ENCODE measurements at places on chromosomes 3 and 15. TPM values are rescaled to one million over a fixed set of nuclear protein-coding genes. Genes with fewer than 3 reads are reported as not detected.

- no peaks in the 10 kb centered on the region for H3K4me1 ChIP-seq
- H3K36me3 ChIP-seq: no peaks in the 10 kb centered on the region
- no peaks in the 10 kb centered on the region for H3K27me3 ChIP-seq
- H3K4me3 ChIP-seq: no peak overlapping the region
Observed at GRCh38 chr3:7188551-7188950, 327.6 kb downstream of the GRM7 start.

DNA sequence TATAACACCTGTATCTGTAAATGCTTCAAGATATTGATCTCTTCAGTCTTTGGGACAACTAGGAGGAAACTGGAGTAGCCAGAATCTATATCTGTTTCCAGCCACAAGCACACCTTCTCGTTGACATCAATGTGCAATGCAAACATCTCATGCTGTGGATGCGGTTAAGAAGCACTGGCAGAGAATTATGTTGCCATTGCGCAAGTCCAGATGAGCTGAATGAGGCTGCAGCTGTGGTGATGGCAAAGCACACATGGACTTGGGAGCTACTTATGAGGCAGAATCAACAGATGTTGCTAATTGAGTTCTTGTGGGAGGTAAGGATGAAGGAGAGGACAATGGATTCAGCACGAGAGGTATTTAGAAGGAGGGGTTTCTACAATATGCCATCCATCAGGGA lies 90.9 kb downstream of the STRIT1 start:
- no peak for DNase-seq
- H3K4me3 ChIP-seq: no peak overlapping the region
- H3K4me1 ChIP-seq: 0 out of 2 replicates have a peak, but pooled peaks cover 2% of the 10 kb centered on the region
- no peaks in the 10 kb centered on the region for H3K36me3 ChIP-seq
- H3K27me3 ChIP-seq: no peaks in the 10 kb centered on the region
- H3K27ac ChIP-seq: no peak overlapping the region

GRCh38 chr3:110598847-110599490 lies 472.6 kb upstream of the NECTIN3 start:
- H3K27me3 ChIP-seq: no peaks in the 10 kb centered on the region
- DNase-seq: no peak
- no peaks in the 10 kb centered on the region for H3K36me3 ChIP-seq
- H3K4me1 ChIP-seq: no peaks in the 10 kb centered on the region
- H3K27ac ChIP-seq: no peak overlapping the region
- H3K4me3 ChIP-seq: no peak overlapping the region

RTP3 gene
- not detected for total RNA-seq

DNA sequence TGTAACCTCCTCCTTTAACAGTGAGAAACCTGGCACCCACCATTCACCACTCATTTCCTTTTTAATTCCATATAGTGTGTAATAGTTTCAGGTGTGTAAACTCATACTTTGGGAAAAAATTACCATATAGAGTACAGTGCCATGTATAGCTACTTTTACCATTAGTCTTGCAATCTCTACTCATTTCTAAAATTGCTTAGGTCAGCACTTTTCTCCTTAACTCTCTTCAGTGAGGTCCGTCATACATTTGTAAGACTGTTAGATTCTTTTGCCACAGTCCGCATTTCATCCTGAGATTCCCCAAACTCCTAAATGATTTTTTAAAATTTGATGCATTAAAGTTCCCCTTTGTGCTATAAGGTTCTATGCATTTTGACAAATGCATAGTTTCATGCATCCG lies 238.3 kb upstream of the ATP10A start:
- no peak overlapping the region for H3K27ac ChIP-seq
- H3K4me3 ChIP-seq: no peak overlapping the region
- no peak for DNase-seq

- no peak overlapping the region for H3K27ac ChIP-seq
- no peaks in the 10 kb centered on the region for H3K4me1 ChIP-seq
- no peak for DNase-seq
- H3K27me3 ChIP-seq: no peaks in the 10 kb centered on the region
- no peaks in the 10 kb centered on the region for H3K36me3 ChIP-seq
Observed at GRCh38 chr3:156050918-156051317, 69.5 kb upstream of the KCNAB1 start.

TUSC2 gene
- total RNA-seq: 21.2 TPM

NIPA2 gene
- 110 TPM for total RNA-seq

MASP1 gene
- total RNA-seq: 0.34 TPM

GRCh38 chr3:4825436-4826236 lies 153.6 kb upstream of the BHLHE40 start:
- no peak overlapping the region for H3K4me3 ChIP-seq
- H3K36me3 ChIP-seq: no peaks in the 10 kb centered on the region
- peaks cover 25% of the 10 kb centered on the region for H3K4me1 ChIP-seq
- H3K27ac ChIP-seq: peak overlapping the region; percentile 33
- no peak for DNase-seq

- 0 out of 2 replicates have a peak, but pooled peaks cover 8% of the 10 kb centered on the region for H3K36me3 ChIP-seq
- peaks cover 7% of the 10 kb centered on the region for H3K4me1 ChIP-seq
- H3K27ac ChIP-seq: peak overlapping the region; percentile 74
Observed at GRCh38 chr15:42549032-42549491, 424 bp downstream of the HAUS2 start.

GRCh38 chr3:16252243-16252978 lies 12.3 kb downstream of the DPH3 start:
- H3K27ac ChIP-seq: no peak overlapping the region
- DNase-seq: no peak
- H3K27me3 ChIP-seq: no peaks in the 10 kb centered on the region
- no peaks in the 10 kb centered on the region for H3K36me3 ChIP-seq
- H3K4me3 ChIP-seq: no peak overlapping the region

DNA sequence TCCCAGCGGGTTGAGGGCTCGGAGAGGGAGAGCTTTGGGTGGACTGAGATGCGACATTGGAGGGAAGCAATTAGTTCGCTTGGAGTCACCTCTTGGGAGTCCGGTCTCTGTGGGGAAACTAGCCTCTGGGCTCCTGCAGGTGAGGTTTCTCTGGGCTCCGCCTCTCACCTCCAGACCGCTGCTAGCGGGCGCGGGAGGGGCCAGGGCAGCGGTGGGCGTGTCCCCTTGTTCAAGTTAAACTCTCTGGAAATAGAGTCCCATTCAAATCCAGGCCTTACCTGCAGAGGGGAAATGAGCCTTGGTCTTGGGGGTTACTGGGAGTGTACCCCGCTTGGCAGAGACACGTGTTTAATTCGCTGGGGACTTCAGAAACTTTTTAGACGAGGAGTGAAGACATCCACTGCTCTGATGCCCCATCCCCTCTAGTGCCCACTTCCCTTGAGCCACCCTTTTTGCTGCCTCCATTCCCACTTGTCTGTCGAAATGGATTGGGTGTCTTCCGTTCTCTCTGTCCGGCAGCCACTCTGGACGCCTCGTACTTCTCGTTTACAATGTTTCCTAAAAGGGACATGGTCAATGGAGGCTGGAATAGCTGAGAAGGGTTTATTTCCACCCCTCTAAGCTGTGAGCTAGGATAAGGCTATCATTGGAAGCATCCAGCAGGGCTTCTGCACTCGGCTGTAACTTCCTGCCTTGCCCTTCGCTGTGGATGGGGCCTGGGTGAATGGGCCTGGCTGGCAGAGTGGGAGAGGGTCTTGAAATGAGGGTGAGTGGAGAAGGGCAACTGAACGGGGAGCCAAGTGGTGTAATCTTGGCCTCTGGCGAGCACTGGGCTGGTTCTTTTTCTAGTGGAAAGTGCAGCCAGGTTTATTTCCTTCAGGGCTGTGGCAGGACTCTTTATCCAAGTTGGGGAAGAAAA lies 1.1 kb downstream of the MITF start:
- no peak for DNase-seq
- H3K4me3 ChIP-seq: peak overlapping the region; percentile 78
- H3K27ac ChIP-seq: no peak overlapping the region
- no peaks in the 10 kb centered on the region for H3K27me3 ChIP-seq
- no peaks in the 10 kb centered on the region for H3K4me1 ChIP-seq

DNA sequence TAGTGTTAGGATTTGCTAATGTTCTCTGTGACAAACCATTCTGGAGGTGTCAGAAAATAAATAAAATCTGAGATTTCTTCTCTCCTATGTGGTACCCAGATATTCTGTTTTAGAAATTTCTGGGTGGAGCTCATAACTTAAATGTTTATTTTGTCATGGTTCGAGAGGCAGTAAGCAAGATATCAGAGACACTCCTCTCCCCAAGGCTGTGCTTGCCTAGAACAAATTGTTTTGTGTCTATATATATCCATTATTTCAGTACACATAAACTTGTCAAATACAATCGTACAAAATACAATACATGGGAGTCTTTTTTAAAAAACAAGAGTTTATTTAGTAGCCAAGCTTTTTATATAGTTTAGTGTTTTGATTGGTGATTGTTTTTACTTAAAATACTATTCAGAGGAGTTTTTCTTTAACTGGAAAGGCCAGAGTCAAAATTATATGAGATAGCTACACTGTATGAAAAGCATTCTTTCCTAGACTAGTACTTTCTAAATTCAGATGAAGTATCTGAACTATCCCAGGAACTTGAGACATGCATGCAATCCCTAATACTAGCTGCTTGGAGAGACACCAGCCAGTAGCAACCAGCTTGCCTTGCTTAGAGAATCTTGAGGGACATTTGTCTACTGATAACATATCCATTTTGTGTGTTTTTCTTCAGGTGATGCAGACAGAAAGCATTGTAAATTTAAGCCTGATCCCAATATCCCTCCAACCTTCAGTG lies 4.7 kb downstream of the EXOG start:
- no peak overlapping the region for H3K4me3 ChIP-seq
- no peaks in the 10 kb centered on the region for H3K4me1 ChIP-seq
- no peaks in the 10 kb centered on the region for H3K36me3 ChIP-seq
- H3K27ac ChIP-seq: no peak overlapping the region
- DNase-seq: no peak

GRCh38 chr3:49341996-49342395 lies 2.1 kb upstream of the USP4 start:
- H3K27ac ChIP-seq: no peak overlapping the region
- H3K4me1 ChIP-seq: no peaks in the 10 kb centered on the region
- no peak overlapping the region for H3K4me3 ChIP-seq
- H3K27me3 ChIP-seq: no peaks in the 10 kb centered on the region
- no peak for DNase-seq
- no peaks in the 10 kb centered on the region for H3K36me3 ChIP-seq

- H3K36me3 ChIP-seq: no peaks in the 10 kb centered on the region
- DNase-seq: peak; percentile 38
- no peak overlapping the region for H3K4me3 ChIP-seq
- no peaks in the 10 kb centered on the region for H3K27me3 ChIP-seq
- H3K27ac ChIP-seq: no peak overlapping the region
Observed at GRCh38 chr3:59313365-59313764, 263.5 kb upstream of the CFAP20DC start.

DNA sequence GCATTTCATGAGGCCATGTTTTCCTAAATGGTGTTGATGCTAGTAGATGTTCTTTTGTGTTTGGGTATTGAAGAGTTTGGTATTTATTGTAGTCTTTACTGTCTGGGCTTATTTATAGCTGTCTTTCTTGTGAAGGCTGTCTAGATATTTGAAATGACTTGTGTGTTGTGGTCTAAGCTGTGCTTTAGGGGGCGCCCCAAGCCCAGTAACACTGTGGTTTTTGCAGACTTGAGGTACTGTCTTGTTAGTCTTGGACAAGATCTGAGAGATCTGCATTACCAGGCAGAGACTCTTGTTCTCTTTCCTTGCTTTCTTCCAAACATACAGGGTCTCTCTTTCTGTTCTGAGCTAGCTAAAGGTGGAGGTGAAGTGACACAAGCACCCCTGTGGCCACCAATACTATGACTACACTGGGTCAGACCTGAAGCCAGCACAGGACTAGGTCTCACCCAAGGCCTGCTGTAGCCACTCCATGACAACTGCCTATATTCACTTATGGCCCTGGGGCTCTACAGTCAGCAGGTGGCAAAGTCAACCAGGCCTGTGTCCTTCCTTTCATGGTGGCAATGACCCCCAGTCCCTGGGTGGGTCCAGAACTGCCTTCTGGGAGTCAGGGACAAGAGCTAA lies 152.1 kb upstream of the TBC1D5 start:
- no peak overlapping the region for H3K4me3 ChIP-seq
- H3K27me3 ChIP-seq: no peaks in the 10 kb centered on the region
- DNase-seq: peak; percentile 26

- H3K4me3 ChIP-seq: no peak overlapping the region
- no peaks in the 10 kb centered on the region for H3K27me3 ChIP-seq
- peaks cover 22% of the 10 kb centered on the region for H3K36me3 ChIP-seq
Observed at GRCh38 chr15:59260090-59260489, 53.4 kb downstream of the LDHAL6B start.

DNA sequence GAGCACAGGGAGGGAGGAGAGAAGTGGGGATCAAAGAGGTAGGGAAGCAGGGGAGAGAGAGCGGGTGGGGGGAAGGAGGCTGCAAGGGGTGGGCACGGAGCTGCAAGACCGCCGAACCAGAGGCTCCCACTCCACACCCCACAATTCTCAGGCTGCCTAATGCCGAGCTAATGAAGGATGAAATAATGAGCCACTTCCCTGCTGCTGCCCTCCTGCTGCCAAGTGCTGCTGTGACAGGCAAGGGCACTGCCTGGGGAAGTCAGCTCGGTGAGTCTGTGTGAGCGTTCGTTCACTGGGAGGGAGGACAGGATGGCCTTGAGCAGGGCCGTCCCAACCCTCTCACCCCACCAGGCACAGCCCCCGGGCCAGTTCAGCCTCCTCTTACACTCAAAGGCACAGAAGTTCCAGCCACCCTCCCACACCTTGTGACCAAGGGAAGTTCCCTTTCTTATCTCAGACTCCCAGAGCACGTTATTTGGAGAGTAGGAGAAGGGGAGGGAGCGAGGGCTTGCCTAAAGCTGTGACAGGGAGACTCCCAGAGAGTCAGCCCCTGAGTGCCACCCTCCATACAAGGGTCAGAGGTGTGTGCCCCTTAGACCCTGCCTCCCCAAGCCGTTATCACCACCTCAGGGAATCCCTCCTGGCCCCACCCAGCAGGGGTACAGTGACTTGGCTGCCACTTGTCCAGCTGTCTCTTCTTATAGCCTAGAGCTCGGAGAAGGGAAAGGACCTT lies 12.4 kb downstream of the GLYCTK start:
- H3K27me3 ChIP-seq: peaks cover 8% of the 10 kb centered on the region
- DNase-seq: peak; percentile 40
- H3K4me3 ChIP-seq: no peak overlapping the region
- peaks cover 11% of the 10 kb centered on the region for H3K4me1 ChIP-seq
- H3K36me3 ChIP-seq: no peaks in the 10 kb centered on the region
- H3K27ac ChIP-seq: no peak overlapping the region

Measured in SJCRH30 (cell line).